ENCODE measurements at places on chromosomes 6 and 20.

DNA sequence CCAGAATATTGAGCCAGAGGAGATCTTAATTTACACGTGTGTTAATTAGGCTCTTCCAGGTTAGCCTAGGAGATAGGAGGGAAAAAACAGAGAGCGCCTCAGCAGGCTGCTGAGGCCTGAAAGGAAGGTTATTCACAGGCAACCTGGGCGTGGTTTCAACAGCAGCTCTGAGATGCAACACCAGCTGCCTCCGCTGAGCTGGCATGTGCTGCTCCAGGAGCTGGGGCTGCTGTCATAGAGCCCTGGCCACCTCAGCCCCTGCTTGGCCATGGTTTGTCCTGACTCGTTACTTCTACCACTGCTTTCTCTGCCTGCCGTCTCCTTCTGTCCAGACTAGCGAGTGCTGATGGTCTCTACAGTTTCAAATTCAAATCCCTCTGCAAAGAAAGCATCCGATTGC, 32.4 kb upstream of the RPP40 start:
- no peak for DNase-seq

DNA sequence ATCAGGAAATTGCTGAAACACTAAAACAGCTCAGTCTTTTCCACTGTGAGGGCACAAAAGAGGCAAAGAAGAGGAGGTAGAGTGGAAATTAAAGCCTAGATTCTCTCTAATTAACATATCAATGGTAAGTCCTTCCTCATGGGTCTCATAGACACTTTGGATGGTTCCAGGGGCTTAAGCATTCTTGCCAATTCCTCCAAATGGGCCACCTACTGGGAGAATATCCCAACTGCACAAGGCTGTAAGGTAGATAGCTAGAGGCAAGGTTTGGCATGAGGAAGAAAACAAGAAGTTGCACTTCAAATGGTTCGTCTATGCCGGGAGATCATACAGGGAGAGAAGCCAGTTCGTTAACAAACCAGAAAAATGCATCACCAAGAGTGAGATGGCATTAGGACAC, 107.6 kb upstream of the KHDRBS2 start:
- no peak for DNase-seq

DNA sequence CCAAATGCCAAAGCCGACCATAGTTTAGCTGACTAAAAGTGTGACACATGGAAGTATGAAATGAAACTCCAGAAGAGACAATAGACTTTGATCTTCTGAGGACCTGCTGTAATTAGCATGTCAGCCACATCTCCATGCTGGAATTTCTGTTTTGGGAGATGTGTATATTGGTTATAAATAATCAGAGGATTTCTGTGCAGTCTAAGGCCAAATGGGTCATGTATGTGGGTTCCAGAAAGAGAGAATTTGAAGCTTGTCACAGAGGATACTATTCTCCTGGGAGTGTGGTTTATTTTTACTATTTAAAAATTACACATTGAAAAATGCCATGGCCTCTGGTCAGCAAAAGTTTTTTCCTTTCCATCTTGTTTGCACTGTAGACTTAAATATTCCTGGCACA, 405.5 kb upstream of the PLCB4 start:
- no peak for DNase-seq

DNA sequence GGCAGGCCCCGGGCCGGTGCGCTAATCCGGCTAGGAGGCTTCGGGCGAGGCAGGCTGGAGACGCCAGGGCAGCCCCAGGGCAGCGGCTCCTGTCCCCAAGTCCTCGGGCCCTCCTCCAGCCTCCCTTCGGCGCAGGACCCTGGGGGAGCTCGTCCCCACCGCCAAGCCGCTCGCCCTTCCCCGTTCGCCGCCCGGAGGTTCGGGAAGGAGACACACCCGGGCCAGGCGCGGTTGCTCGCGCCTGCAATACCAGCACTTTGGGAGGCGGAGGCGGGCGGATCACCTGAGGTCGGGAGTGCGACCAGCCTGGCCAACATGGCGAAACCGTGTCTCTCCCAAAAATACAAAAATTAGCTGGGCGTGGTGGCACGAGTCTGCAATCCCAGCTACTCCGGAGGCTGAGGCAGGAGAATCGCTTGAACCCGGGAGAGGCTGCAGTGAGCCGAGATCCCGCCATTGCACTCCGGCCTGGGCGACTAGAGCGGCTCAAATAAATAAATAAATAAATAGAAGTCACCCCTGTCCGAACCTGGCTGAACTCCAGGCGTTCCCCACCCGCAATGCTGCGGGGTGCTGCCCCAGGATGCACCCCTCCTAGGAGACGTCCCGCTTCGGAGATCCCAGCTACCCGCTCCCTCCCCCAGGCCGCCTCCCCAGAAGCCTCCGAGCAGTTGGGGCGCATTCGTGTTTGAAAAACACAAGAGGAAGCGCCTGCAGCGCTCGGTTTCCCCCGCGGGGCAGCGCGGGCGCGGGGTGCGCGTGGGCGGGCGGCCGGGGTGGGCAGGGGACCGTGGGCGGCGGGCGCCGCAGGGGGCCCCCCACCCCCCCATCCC, 27.5 kb downstream of the SERPINB9 start:
- no peak for DNase-seq

DNA sequence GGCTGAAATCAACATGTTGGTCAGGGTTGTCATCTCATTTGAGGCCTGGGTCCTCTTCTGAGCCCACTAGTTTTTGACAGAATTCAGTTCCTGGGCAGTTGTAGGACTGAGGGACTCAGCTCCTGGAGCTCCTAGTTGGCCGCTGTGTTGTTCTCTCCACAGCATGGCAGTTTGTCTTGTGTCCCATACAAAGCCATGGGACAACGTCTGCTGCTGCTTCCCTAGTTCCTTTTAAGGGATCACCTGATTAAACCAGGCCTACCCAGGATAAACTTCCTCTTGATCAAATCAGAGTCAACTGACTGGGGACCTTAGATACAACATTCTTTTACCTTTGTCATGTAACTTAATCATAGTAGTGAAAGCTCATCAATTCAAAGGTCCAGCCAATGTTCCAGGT, 141.0 kb downstream of the BCAS1 start:
- DNase-seq: no peak

DNA sequence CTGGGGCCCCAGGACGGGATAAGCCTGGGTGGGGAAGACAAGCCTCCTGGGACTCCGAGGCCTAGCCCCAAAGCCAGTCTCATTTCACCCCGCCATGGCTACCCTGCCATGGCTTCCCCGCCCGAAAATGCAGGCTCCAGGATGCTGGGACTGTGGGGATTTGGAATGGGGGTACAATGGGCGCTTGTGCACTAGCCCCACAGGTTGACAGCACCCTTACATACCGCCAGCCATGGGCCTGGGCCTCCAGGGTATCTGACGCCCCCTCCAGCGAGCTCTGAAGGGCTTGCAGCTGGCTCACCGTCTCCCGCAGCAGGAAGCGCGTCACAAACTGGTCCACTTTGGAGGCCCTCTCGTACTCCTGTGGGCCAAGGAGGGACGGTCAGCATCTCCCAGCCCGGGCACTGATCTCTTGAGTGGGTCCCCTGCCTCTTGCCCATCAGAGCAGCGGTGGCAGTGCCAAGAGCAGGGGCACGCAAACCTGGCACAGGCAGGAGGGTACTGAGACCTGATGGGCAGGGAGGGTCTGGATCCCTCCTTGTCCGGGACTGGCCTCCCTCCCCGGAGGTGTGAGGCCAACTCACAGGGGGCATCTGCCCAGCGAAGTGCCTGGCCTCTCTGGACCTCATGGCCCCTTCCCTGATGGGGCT, 2.0 kb upstream of the C20orf144 start:
- DNase-seq: no peak

- DNase-seq: peak; percentile 52
Observed at GRCh38 chr20:46931699-46932098, 37.1 kb downstream of the EYA2 start.

- no peak for DNase-seq
Observed at GRCh38 chr6:70180183-70180900, 122.5 kb downstream of the COL9A1 start.

DNA sequence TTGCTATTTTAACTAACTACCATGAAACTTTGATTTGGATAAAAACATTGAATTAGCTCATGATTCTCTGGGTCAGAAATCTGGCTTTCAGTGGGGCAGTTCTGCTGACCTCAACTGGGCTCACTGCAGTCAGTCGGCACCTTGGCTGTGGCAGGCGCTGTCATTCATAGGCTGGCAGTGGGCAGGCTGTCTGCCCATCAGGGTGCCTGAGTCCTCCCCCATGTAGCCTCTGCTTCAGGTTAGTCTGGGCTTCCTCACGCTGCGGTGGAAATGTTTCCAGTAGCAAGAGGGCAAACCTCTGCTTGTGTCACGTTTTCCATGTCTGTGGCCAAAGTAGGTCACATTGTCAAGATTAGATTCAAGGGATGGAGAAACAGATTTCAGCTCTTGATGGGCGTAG, 251.0 kb upstream of the TCF21 start:
- no peak for DNase-seq

GRCh38 chr20:20215976-20216727, 151.8 kb upstream of the INSM1 start:
- DNase-seq: no peak

GRCh38 chr6:90231308-90231707, 65.3 kb downstream of the BACH2 start:
- DNase-seq: no peak

GRCh38 chr6:37435816-37436215, 2.8 kb downstream of the CMTR1 start:
- DNase-seq: no peak

DNA sequence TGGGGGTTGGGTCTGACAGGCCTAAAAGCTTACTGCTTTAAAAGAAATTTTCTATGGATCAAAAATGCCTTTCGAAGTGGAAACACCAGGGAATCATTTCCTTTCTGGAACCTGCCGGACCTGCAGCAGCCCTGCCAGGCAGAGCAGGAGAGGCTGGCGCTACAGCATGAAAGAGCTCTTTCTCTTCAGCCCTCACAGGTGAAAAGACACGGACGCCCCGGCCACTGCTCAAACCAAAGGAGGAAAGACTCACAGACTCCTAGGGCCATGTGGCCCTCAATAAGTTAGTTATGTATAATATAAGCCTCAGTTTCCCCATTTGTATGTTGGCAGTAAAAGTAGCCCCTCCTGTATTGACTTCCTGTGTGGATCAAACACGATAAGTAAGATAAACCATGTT, 8.3 kb downstream of the SCML4 start:
- no peak for DNase-seq

Data from GM04504 (cell line).